ENCODE measurements at places on chromosomes 3 and 15.

GRCh38 chr15:79170256-79170664, 79.7 kb upstream of the RASGRF1 start:
- peak; percentile 85 for DNase-seq

- no peak for DNase-seq
Measured at GRCh38 chr3:14252321-14253021, 73.9 kb downstream of the LSM3 start.

DNA sequence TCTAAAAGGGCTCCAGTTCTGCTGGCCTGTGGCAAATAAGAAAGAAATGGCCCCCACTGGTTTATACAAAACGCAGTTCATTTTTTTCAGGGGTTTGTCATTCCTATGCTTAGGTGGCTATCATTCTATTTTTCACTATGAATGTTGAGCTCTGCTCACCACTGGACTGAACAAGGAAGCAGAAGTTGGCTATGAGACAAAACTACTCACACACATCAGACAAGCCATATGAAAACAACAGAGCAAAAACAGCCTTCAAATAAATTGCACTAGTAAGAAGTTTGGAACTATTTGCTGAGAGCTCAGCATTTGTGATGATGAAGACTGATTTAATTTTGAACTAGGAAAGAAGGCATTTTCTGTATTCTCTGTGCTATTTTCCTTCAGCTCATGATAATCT, 328.5 kb downstream of the MECOM start:
- DNase-seq: no peak

DNA sequence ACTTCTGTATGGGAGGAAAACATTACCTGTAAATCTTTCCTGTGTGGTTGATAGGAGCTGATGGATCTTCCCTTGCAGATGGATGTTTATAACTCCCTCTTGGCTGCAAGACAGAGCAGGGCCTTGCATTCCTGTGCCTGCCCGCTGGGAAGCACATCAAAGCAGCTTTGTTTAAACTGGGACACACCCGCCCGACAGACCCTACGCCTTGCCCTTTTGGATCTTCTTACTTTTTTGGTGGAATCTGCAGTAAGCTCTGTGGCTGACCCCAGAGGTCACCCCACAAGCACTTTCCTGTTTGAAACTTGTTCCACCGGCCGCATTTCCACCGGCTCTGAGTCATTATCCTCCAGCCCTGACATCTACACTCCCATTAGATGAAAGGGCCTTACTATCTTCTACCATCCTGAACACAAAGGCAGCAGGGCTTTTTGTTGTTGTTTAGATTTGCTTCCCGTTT, 244.1 kb upstream of the STT3B start:
- DNase-seq: peak; percentile 88

GRCh38 chr3:67646586-67647234, 7.7 kb downstream of the SUCLG2 start:
- DNase-seq: no peak
